SW 1271 (cell line): ENCODE measurements at places on chromosomes 11 and 22.

DNA sequence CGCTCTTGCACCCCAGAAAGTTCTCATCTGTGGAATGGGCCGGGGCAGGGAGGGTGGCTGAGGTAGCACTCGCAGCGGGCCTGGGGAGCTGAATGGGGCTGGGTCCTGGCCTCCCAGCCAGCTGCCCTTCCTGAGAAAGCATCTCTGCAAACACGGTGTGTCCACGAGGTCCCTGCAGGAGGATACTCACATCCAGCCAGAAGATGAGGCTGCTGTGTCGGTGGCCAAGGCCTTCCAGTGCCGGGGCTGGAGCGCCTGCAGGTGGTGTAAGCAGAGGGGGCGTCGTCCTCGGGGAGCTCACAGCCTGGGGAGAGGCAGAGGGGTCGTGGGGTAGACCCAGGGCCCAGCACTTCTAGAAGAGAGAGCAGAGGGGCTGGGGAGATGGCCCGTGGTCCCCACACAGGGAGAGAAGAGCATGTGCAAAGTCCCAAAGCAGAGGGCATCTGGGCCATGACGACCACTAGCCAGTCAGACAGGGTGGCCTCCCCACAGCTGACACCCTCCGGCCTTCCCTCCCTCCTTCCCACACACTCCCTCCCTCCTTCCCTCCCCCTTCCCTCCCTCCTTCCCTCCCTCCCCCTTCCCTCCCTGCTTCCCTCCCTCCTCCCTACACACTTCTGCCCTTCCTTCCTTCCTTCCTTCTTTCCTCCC lies 97.9 kb downstream of the WNT7B start:
- no peak for DNase-seq

DNA sequence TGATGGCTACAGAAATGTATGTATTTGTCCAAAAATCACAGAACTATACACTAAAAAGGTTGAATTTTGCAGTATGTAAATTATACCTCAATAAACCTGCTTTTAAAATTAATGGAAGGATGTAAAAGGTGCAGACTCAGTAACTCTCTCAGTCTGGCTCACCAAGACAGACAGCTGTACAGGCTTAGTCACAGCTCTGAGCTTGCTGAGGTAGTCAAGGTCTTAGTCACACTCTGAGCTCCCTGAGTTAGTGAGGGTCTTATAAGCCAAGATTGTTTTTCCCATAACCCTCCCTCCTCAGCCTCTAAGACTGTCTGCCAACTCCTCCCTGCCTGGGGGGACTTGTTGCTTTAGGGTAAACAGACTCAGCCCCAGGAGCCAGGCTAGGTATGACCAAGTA lies 59.3 kb upstream of the IZUMO1R start:
- no peak for DNase-seq

DNA sequence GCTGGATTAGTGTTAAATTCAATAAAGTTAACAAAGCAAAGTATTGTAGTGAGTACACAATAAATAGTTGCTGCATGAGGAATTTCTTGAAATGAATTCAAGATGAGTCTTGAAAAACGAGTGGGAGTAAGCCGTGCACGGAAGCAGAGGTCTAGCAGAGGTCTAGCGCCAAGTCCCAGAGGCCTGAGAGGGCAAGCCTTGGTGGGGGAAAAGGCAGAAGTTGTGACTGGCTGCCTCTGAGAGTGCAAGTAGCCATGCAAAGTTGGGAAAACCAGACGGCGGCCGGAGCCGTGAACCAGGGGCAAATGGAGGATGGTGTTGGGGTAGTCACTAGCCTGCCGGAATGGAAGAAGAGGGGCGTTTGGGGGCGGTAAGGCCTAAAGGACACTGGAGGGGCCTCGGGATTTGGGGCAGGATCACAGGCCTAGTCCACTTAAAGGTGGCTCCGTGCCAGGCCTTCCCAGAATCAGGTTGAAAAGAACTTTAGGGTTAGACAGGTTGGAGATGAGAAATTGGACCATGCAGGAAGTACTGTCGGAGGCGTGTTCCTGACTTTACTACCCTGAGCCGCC lies 379 bp upstream of the SLC3A2 start:
- peak; percentile 54 for DNase-seq

GRCh38 chr11:97751952-97752351 lies 1268.8 kb upstream of the CNTN5 start:
- no peak for DNase-seq

DNA sequence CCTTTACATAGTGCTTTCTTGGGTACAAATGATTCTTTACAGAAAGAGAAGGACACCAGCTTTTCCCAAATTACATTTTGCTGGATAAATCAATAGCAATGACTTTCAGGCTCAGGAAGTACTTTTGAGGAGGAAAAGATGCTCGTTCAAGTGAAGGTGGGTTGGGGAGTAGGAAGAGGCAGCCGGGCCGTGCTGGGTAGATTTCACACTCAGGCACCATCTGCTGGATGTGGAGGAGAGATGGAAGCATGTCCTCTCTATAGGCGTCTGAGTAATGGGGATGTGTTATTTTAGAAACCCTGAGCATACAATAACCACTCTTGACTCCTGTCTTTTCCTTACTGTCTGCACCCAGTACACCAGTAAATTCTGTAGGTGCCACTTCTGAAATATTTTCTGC lies 152.3 kb upstream of the LARGE1 start:
- DNase-seq = no peak

DNA sequence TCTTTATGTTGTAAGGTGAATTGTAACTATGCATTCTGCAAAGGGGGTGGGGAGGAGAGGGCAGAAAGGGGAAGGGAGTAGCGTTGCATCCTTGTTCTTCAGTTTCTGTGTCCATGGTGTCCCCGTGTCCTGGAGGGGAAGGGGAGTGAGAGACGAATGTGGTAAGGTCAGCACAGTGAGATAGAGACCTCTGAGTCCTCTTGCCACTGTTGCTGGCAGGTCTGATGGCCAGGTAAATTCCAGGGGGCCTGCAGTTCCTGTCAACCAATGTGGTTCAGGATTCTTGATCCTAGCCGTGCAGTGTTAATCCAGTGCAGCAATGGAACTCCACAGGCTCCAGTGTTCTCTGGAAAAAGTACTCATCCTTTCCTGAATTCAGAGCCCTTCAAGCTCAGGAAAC lies 14.6 kb upstream of the ADSL start:
- no peak for DNase-seq

DNA sequence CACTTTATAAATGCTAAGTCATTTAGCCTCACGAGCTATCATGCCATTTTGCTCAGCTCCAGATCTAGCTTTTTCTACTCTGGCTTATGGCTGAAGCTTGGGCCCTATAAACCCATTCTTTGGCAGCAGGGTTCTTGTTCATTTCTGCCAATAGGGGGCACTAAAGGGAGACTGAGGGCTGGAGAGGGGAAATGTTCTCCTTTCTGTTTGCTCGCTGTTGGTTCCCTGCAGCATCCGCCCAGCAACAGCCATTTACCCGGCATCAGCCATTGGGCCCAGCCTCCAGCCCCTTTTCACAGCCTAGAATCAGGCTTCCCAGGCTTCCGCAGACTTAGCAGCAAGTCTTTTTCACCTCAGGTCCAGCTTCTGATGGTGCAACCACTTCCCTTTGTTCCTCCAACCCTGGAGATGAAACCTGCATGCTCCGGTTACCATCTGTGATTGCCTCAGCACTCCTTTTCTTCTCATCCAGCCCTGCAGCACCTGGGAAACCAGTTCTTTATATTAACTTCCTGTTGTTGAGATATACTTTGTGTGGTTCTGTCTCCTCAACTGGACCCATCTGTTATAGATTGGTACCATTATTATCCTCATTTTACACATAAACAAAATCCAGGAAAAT lies 4.2 kb upstream of the ME3 start:
- peak; percentile 42 for DNase-seq

DNA sequence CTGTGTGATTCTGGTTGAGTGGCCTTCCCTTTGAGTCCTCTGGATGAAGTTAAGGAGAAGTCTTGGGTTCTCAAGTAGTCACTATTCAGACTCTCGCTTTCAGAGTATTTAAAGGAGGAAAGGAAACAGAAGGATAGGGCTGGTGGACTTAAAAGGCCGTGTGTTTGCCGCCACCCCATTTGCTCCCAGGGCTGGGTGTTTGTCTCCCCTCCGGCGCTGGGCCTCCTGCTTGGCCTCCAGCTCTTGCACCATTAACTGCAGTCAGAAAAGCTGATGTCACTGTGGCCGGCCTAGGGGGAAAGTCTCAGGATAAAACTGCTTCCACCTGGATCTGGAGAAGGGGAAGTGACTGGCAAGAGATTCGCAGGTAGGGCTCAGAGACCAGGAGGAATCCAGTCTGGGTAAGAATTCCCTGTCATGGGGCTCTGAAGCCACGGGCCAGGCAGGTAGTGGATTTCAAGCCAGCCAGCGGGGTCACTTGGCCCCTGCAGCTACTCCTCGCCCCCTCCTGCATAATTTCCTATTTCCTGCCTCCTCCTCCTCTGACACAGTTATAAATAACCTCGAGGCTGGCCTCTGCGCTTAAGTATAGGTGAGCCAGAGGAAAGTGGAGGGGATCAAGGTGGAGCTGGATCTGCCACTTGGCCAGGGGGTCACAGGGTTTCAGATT lies 17.1 kb downstream of the TIMP3 start:
- no peak for DNase-seq

DNA sequence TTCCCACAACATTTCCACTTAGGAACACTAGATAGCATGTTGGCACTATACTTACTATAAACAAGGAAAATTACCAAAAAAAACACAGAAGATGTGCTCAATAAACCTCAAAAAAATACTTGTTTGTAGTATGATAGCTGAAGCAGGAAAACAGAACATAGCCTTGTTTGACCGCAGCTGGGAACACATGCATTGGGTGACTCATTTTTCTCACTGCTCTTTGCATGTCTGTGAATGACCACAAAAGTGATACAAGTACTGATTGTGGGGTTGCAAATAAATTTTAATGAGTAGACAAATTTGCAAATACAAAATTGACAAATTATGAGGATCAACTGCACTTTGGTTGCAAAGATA lies 22.8 kb upstream of the GUCY1A2 start:
- no peak for DNase-seq

GRCh38 chr11:61947486-61948210 lies 2.5 kb upstream of the BEST1 start:
- peak; percentile 72 for DNase-seq

DNA sequence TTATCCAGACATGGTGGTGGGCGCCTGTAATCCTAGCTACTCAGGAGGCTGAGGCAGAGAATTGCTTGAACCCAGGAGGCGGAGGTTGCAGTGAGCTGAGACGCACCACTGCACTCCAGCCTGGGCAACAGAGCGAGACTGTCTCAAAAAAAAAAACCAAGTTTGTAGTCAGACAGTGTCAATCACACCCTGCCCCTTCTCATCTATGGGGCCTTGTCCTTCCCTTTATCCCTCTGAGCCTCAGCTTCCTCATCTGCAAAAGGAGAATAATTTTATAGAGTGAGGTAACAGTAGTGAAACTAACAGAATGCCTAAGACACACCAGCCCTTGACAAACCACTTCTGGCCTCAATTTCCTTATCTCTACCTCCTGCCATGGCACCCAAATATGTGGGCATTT lies 10.7 kb downstream of the BCL9L start:
- no peak for DNase-seq

GRCh38 chr11:10655227-10655626 lies 38.3 kb downstream of the IRAG1 start:
- no peak for DNase-seq

- DNase-seq = no peak
Observed at GRCh38 chr11:29781268-29781667, 235.6 kb downstream of the KCNA4 start.

GRCh38 chr11:132125988-132126871 lies 755.8 kb downstream of the NTM start:
- DNase-seq = no peak

GRCh38 chr11:45331839-45332238 lies 45.7 kb upstream of the SYT13 start:
- no peak for DNase-seq

- no peak for DNase-seq
Observed at GRCh38 chr11:57144531-57145320, 37.0 kb upstream of the LRRC55 start.

- DNase-seq = no peak
Observed at GRCh38 chr22:48380016-48380665, 1447.5 kb downstream of the BRD1 start.

DNA sequence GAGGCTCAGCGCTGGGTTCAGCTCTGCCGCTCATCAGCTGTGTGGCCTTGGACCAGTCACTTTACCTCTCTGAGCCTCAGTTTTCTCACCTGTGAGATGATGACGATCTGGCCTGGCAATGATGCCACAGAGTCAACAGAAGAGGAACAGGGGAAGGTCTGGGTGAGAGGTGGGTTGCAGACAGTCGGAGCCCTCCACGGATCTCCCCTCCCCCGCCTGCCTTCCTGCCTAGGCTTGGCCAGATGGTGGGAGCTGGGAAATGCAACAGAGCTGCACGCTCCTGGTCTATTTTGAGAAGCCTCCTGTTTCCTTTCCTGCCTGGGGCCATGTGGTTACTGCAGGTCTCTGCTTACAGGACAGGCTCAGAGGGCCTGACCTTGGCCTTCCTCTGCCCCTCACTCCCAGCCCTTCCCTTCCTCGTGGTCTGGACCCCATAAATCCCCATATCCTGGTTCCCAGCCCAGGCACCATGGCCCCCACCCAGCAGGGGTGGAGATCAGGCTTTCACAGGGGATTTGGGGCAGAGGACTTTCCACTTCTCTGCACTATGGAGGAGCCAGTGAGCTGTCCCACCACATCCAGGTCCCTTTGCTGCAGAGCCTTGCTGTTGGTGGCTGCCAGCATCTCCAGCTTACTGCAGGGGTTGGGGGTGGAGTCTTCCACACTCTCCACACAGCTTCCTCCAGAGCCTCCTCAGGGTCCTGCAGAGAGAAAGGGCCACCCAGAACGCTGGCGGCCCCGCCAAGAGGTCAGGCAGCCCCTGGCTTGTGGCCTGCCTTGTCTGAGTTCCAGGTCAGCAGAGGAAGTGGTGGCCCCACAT lies 46.9 kb downstream of the C11orf96 start:
- DNase-seq = no peak

GRCh38 chr22:25816522-25817059 lies 74.6 kb downstream of the MYO18B start:
- no peak for DNase-seq

DNA sequence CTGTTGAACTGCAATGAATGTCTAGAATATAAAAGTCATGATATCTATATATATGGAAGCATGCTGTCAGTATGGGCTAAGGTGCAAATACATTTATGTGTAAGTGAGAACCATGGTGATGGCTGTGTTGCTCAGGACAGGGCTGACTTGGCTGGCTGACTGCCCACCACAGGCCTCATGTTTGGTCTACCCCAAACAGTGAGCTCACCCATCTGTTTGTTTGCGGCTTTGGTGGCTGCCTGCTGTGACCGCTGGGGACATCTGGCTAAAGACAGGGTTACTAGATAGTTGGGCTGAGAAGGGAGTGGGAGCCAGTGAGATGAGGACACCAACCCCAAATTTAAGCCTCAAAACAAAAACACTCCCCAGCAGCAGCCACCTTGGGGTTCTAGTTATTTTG lies 6.3 kb downstream of the CD44 start:
- DNase-seq = no peak

GRCh38 chr11:60910711-60911380 lies 3.1 kb upstream of the TMEM109 start:
- no peak for DNase-seq

DNA sequence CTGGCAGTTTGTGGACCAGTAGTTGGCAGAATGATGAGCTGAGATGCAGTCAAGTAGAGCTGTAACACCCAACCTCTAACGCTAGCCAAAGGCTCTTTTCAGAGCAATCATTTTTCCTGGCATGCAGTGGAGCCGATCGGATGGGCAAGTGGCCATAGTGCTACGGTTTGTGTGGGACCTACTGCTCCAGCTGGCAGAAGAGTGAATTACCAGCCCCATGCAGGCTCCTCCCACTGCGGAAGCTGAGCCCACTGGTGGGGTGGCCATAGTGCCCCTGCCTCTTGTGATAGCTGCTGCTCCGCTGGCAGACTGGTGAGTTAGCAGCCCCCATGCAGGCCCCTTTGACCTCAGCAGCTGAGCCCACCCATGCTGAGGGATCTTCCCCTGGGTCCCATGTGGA lies 27.0 kb upstream of the SC5D start:
- DNase-seq = no peak

- no peak for DNase-seq
Observed at GRCh38 chr11:100229086-100229485, 458.0 kb upstream of the ARHGAP42 start.
